Sigmoid colon (tissue), 7 donors: ENCODE measurements at places on chromosomes 5 and 9. TPM values are rescaled to one million over a fixed set of nuclear protein-coding genes. Genes with fewer than 3 reads are reported as not detected.

- no peaks in the 10 kb centered on the region for H3K27me3 ChIP-seq
- no peaks in the 10 kb centered on the region for H3K36me3 ChIP-seq
- H3K27ac ChIP-seq, result no peak overlapping the region
- H3K4me1 ChIP-seq, result no peaks in the 10 kb centered on the region
- DNase-seq, result no peak
- no peak overlapping the region for H3K4me3 ChIP-seq
Observed at GRCh38 chr5:151585970-151586369, 5.2 kb downstream of the FAT2 start.

Gene IL9
- not detected for total RNA-seq

GRCh38 chr5:169696621-169697510 lies 59.8 kb downstream of the DOCK2 start:
- H3K36me3 ChIP-seq, result no peaks in the 10 kb centered on the region
- H3K27me3 ChIP-seq, result no peaks in the 10 kb centered on the region
- DNase-seq, result no peak
- no peak overlapping the region for H3K4me3 ChIP-seq

DNA sequence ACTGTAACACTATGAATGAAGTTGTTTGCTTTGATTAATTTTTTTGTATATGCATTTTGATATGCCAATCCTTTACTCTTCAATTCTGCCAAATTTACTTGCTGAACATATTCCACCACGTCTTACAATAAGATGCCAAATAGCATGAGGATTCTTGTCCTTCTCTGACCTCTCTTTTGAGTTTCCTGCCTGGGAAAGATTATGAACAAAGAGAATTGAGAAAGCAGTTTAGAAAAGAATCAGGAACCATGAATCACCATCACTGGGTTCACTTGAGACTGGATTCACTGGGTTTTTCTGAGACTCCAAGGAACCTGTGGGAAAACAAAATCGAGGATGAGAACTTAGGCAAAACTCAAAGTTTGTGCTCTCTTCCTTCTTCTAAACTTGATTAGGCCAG lies 256.5 kb downstream of the CETN3 start:
- H3K4me3 ChIP-seq, result no peak overlapping the region
- no peak overlapping the region for H3K27ac ChIP-seq
- no peaks in the 10 kb centered on the region for H3K4me1 ChIP-seq
- DNase-seq, result no peak

DNA sequence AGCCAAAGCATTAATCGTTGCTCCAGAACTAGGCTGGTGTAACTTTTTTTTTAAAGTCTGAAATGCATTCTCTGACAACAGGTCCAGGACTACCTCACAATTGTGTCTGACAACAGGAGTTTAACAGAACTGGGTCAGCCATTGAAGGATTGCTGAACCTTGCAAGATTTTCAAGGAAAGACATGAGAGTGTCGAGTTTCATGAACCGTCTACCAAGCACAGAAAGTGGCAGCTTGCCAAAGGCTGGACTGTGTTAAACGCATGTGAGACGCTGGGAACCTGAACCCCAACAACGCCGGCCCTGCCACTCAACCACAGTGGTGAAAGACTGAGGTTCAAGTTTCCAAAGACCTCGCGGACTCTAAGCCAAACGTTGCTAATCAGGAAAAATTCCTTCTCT lies 79.1 kb downstream of the LHFPL2 start:
- no peaks in the 10 kb centered on the region for H3K4me1 ChIP-seq
- DNase-seq, result peak; percentile 87
- H3K36me3 ChIP-seq, result peaks cover under 1% of the 10 kb centered on the region
- no peak overlapping the region for H3K27ac ChIP-seq
- no peaks in the 10 kb centered on the region for H3K27me3 ChIP-seq

- no peaks in the 10 kb centered on the region for H3K36me3 ChIP-seq
- peaks cover 10% of the 10 kb centered on the region for H3K4me1 ChIP-seq
- no peak overlapping the region for H3K4me3 ChIP-seq
- DNase-seq, result no peak
- H3K27ac ChIP-seq, result peak overlapping the region; percentile 8
Observed at GRCh38 chr5:37710965-37711364, 128.9 kb downstream of the GDNF start.

DNA sequence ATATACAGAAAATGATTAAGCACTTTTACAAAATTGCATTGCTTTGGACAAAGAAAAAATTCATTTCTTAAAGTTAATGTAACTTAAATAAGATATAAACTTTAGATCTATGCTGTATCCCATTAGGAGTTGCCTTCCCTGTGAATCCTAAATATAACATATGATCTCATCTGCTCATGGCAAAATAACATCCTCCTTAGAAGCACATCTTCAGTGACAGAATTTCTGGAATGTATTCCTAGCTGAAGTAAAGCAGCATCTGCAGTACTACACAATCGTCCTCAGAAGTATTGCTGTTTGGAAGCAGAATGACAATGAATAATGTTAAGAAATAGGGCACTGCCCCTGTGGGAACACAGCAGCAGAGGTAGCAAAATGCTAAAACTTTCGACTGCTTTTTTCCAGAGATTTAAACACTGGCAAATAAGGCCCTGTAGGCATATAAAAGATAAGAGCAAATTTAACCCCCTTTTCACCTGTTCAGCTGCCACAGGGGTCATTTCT lies 571.0 kb downstream of the PTPRD start:
- H3K36me3 ChIP-seq, result no peaks in the 10 kb centered on the region
- no peak for DNase-seq
- H3K27ac ChIP-seq, result no peak overlapping the region
- H3K4me3 ChIP-seq, result no peak overlapping the region
- no peaks in the 10 kb centered on the region for H3K27me3 ChIP-seq
- peaks cover 12% of the 10 kb centered on the region for H3K4me1 ChIP-seq

- peaks cover 36% of the 10 kb centered on the region for H3K36me3 ChIP-seq
- no peak overlapping the region for H3K27ac ChIP-seq
- H3K4me3 ChIP-seq, result no peak overlapping the region
- DNase-seq, result no peak
- peaks cover 8% of the 10 kb centered on the region for H3K4me1 ChIP-seq
Observed at GRCh38 chr9:97640325-97640724, 6.7 kb downstream of the NCBP1 start.

Gene FBLL1
- not detected for total RNA-seq

Gene IL13
- not detected for total RNA-seq

DNA sequence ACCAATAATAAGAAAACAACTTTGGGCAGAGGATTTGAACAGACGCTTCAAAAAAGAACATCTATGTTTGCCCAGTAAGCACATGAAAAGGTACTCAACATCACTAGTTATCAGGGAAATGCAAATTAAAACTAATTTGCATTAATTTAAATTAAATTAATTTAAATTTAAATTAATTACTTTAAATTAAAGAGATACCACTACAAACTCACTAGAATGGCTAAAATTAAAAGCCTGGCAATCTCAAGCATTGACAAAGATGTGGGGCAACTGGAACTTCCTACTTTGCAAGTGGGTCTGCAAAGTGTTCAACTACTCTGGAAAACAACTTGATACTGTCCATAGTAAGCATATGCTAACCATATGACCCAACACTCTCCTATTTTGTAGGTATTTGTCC lies 32.1 kb upstream of the ELL2 start:
- no peak overlapping the region for H3K4me3 ChIP-seq
- no peaks in the 10 kb centered on the region for H3K4me1 ChIP-seq
- no peak for DNase-seq
- H3K27me3 ChIP-seq, result no peaks in the 10 kb centered on the region
- H3K36me3 ChIP-seq, result no peaks in the 10 kb centered on the region
- H3K27ac ChIP-seq, result no peak overlapping the region

DNA sequence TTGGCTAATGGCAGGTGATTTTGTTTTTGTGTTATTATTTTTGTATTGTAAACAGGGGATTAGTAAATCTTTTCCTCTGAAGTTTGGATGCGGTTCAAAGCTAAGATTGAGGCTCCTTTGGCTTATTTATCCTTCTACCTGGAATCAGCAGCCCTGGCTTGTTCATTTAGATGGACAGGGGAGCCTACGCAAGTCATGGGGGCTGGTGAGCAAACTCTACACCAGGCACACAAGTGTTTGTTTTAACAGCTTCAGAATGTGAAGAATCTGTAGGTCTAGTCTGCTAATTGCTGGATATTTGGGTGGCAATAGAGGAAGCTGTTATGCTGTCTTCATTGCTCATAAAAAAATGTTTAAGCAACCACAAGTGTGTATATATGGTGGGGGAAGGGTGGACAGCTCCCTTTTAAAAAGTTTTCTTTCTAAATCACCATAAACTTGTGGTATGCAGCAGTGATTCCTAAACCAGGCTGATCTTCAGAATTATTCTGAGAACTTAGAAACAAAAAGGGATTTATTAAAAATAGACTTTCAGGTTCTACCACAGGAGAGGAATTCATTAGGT lies 20.7 kb downstream of the ZNF462 start:
- peaks cover 77% of the 10 kb centered on the region for H3K4me1 ChIP-seq
- DNase-seq, result no peak
- no peak overlapping the region for H3K4me3 ChIP-seq

GRCh38 chr5:41827792-41828191 lies 42.4 kb downstream of the OXCT1 start:
- H3K4me1 ChIP-seq, result no peaks in the 10 kb centered on the region
- no peaks in the 10 kb centered on the region for H3K36me3 ChIP-seq
- no peak overlapping the region for H3K27ac ChIP-seq
- DNase-seq, result no peak
- H3K4me3 ChIP-seq, result no peak overlapping the region

Gene GPR21
- total RNA-seq, result 1.5 TPM
